Tibial artery (tissue), 4 donors: ENCODE measurements at places on chromosomes 4 and X.

DNA sequence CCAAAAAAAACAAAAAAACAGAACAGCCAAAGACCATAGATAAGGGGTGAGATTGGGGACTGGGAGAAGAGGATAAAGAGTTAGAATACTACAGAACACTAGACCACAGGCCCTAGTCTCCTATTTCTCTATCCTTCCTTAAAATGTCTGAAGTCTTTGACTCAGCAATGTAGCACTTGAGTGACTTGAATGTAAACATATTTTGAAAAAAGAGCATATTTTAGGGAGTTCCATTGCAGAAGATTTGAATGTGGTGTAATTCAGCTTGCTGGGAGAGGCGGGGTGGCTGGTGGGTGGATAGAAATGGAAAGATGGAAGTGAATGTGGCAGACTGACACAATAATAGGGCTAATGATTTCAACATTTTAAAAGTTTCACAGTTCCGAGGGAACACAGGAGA is 144.9 kb downstream of the CHIC2 start:
- no peaks in the 10 kb centered on the region for H3K4me1 ChIP-seq
- DNase-seq, result no peak
- no peak overlapping the region for H3K4me3 ChIP-seq
- H3K27ac ChIP-seq, result no peak overlapping the region

- H3K36me3 ChIP-seq, result no peaks in the 10 kb centered on the region
- no peak overlapping the region for H3K27ac ChIP-seq
- no peak for DNase-seq
- H3K4me3 ChIP-seq, result no peak overlapping the region
These were observed 826.2 kb downstream of the TECRL start for GRCh38 chr4:63583007-63583406.

GRCh38 chr4:152200511-152201333 is 335.2 kb downstream of the FBXW7 start:
- H3K4me1 ChIP-seq, result no peaks in the 10 kb centered on the region
- H3K27me3 ChIP-seq, result no peaks in the 10 kb centered on the region
- H3K27ac ChIP-seq, result no peak overlapping the region

DNA sequence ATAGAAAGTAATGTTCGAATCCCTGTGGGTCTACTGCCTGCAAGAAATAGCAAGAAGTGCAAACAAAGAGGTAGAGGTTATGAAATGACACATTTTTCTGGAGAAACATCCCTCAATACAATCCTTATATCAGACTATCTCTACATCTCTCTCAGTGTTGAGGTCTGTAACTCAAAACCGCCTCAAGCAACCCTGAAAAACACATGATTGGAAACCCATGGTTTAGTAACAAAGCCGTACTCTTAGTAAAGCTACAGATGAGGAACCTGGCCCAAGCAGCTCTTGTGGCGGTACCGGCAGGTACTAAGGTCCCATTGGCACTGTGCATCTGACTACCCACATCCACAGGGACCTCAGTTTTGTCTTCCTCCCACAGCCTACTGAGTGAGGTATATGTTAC is 53.9 kb downstream of the IRF2 start:
- peaks cover 50% of the 10 kb centered on the region for H3K36me3 ChIP-seq
- H3K4me1 ChIP-seq, result peaks cover 5% of the 10 kb centered on the region
- no peak overlapping the region for H3K4me3 ChIP-seq
- no peak for DNase-seq

- H3K4me3 ChIP-seq, result no peak overlapping the region
- DNase-seq, result no peak
- H3K27me3 ChIP-seq, result no peaks in the 10 kb centered on the region
These were observed 28.5 kb upstream of the TEX13C start for GRCh38 chrX:125291124-125291523.

GRCh38 chr4:61440321-61440720 is 240.2 kb downstream of the ADGRL3 start:
- DNase-seq, result no peak
- H3K27ac ChIP-seq, result no peak overlapping the region
- no peaks in the 10 kb centered on the region for H3K4me1 ChIP-seq
- no peaks in the 10 kb centered on the region for H3K36me3 ChIP-seq

- no peak for DNase-seq
- H3K4me1 ChIP-seq, result no peaks in the 10 kb centered on the region
- no peak overlapping the region for H3K27ac ChIP-seq
- H3K36me3 ChIP-seq, result no peaks in the 10 kb centered on the region
These were observed 92.1 kb upstream of the SFRP2 start for GRCh38 chr4:153880983-153881382.

- no peak overlapping the region for H3K27ac ChIP-seq
- no peak overlapping the region for H3K4me3 ChIP-seq
- no peaks in the 10 kb centered on the region for H3K27me3 ChIP-seq
- H3K4me1 ChIP-seq, result no peaks in the 10 kb centered on the region
These were observed 233.6 kb downstream of the EVC2 start for GRCh38 chr4:5474756-5475155.

DNA sequence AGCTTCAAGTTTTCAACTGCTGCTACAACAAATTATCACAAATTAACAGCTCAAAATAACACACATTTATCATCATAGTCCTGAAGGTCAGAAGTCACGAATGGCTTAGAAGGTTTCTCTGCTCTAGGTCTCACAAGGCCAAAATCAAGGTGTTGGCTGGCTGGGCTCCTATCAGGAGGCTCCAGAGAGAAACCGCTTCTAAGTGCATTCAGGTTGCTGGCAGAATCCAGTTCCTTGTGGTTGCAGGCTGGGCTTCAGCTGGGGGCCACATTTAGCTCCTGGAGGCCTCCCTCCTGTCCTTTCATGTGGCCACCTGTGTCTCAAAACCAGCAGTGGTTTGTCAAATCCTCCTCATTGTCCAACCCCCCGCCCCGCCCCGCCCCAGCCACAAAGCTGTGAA is 15.4 kb downstream of the MRFAP1 start:
- DNase-seq, result no peak
- no peak overlapping the region for H3K27ac ChIP-seq
- no peaks in the 10 kb centered on the region for H3K27me3 ChIP-seq
- peaks cover 10% of the 10 kb centered on the region for H3K4me1 ChIP-seq
- no peaks in the 10 kb centered on the region for H3K36me3 ChIP-seq

GRCh38 chr4:159273141-159273438 is 170.2 kb downstream of the RAPGEF2 start:
- no peak for DNase-seq
- H3K27ac ChIP-seq, result peak overlapping the region; percentile 20
- H3K36me3 ChIP-seq, result no peaks in the 10 kb centered on the region
- no peak overlapping the region for H3K4me3 ChIP-seq
- no peaks in the 10 kb centered on the region for H3K27me3 ChIP-seq

DNA sequence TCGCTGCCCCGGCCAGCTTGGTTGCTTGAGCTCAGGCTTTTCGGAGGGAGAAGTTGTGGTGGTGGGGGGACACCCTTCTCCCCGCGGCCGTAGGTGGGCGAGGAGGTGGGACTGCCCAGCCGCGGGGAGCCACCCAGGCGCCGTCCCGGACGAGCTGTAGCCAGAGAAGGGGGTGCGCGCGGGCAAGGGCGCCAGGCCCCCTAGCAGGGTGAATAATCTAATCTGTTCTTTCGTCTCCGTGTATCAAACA is 3.1 kb downstream of the MID1IP1 start:
- peak overlapping the region; percentile 81 for H3K4me3 ChIP-seq
- no peaks in the 10 kb centered on the region for H3K36me3 ChIP-seq
- H3K27ac ChIP-seq, result peak overlapping the region; percentile 96
- no peak for DNase-seq
- no peaks in the 10 kb centered on the region for H3K4me1 ChIP-seq

DNA sequence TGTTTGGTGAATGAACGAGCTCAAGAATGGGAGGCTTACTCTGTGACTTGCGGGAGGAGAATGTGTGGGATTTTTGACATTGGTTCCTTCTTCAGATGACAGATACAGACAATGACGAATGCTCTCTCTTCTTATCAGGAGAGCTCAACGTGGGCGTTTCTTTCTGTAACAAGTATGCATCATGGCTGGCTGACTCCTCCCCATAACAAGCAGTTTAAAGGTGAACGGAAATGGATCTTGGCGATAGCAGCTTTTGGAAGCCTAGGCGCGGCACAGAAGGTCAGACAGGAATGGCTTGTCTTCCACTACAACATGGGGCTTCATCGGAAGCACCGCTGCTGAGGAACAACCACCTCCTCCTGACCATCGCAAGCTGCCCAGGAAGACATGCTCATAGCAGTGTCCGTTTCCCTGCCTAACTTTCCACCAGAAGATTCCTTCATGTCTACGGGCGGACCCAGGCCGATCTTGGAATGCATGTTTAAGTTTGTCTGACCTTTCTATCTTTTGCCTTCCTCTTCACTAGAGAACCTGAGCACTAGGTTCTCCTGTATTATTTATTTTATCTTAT is 18.3 kb upstream of the ACSL1 start:
- no peak overlapping the region for H3K27ac ChIP-seq
- H3K4me3 ChIP-seq, result no peak overlapping the region
- no peak for DNase-seq
- peaks cover 5% of the 10 kb centered on the region for H3K27me3 ChIP-seq
- H3K4me1 ChIP-seq, result no peaks in the 10 kb centered on the region

DNA sequence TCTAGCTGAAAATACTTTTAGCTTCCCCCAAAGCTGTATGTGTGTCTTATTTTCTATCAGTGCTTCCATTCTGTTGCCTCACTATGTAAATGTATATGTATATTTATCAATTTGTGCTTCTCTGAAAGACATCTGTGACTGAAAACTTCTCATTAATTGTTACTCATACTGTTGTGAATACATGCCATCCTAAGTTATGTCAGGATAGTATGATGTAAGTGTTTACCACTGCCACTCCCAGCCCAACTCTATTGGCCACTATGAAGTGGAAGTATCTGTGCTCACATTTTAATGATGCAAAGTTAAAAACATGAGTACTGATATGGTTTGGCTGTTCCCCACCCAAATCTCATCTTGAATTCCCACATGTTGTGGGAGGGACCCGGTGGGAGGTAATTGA is 24.4 kb downstream of the GATB start:
- no peak overlapping the region for H3K27ac ChIP-seq
- no peaks in the 10 kb centered on the region for H3K4me1 ChIP-seq
- H3K4me3 ChIP-seq, result no peak overlapping the region
- peaks cover 14% of the 10 kb centered on the region for H3K36me3 ChIP-seq
- DNase-seq, result no peak

DNA sequence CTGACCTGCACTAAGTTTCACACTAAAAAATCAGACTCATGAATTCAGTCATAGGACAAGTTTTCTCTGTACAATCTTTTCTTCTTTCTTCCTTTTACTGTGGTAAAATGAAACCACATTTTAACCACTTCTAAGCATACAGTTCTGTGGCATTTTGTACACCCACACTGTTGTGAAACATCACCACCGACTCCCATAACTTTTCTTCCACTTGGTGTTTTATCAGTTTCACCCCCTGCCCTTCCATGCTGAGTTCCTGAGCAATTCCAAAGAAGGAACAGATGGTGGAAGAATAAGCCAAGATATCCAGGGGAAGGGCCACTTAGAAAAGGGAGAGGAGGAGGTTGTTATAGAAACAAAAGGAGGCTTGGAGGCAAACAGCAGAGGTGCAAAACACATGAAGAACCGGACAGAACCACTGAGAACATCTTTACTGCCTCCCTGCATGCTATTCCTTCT is 22.6 kb downstream of the SLC25A4 start:
- peaks cover 9% of the 10 kb centered on the region for H3K4me1 ChIP-seq
- H3K27me3 ChIP-seq, result no peaks in the 10 kb centered on the region
- H3K4me3 ChIP-seq, result no peak overlapping the region
- H3K27ac ChIP-seq, result no peak overlapping the region

DNA sequence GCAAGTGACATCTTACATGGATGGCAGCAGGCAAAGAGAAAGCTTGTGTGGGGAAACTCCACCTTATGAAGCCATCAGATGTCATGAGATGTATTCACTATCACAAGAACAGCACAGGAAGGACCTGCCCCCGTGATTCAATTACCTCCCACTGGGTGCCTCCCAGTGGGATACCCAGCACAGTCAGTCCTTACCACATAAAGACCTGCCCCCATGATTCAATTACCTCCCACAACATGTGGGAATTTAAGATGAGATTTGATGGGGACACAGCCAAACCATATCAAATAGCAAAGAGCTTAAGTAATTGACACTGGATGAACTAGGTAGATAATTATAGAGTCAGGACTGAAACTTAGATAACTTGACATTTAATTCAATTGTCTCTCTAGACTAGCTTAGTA is 85.6 kb downstream of the SLIT2 start:
- H3K4me3 ChIP-seq, result no peak overlapping the region
- H3K4me1 ChIP-seq, result no peaks in the 10 kb centered on the region
- no peaks in the 10 kb centered on the region for H3K36me3 ChIP-seq
- H3K27ac ChIP-seq, result no peak overlapping the region

GRCh38 chr4:19776021-19776459 is 475.7 kb upstream of the SLIT2 start:
- H3K4me1 ChIP-seq, result no peaks in the 10 kb centered on the region

GRCh38 chr4:158604369-158604768 is 67.3 kb downstream of the C4orf46 start:
- no peak overlapping the region for H3K27ac ChIP-seq
- H3K27me3 ChIP-seq, result no peaks in the 10 kb centered on the region
- no peak overlapping the region for H3K4me3 ChIP-seq
- DNase-seq, result no peak

- H3K4me3 ChIP-seq, result peak overlapping the region; percentile 80
- DNase-seq, result peak; percentile 33
- peak overlapping the region; percentile 95 for H3K27ac ChIP-seq
- no peaks in the 10 kb centered on the region for H3K36me3 ChIP-seq
- peaks cover 23% of the 10 kb centered on the region for H3K4me1 ChIP-seq
- no peaks in the 10 kb centered on the region for H3K27me3 ChIP-seq
These were observed 1.1 kb upstream of the RAP1GDS1 start for GRCh38 chr4:98260047-98260578.

- H3K4me3 ChIP-seq, result no peak overlapping the region
- H3K27me3 ChIP-seq, result no peaks in the 10 kb centered on the region
- H3K27ac ChIP-seq, result no peak overlapping the region
- H3K4me1 ChIP-seq, result peaks cover 18% of the 10 kb centered on the region
These were observed 110.4 kb upstream of the ATXN3L start for GRCh38 chrX:13430136-13430827.

DNA sequence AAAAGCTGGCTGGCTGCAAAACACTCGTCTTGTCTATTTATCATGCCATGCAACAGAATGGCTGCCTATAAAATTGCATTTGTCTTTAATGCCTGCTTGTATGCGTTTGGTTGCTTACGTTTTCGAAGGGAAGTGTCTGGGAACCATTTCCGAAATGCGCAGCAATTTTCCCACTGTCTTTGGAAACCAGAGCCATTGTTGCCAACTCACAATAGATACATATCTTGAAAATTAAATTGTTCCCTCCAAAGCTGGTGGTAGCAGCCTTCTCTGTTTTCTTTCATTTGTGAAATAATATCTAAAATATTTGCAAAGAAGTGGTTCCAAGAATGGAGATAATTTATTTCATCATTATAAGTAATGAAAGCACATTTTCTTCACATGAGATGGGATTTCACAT is 53.4 kb downstream of the MAMLD1 start:
- no peaks in the 10 kb centered on the region for H3K27me3 ChIP-seq
- no peaks in the 10 kb centered on the region for H3K36me3 ChIP-seq
- no peak overlapping the region for H3K4me3 ChIP-seq
- DNase-seq, result no peak
- no peak overlapping the region for H3K27ac ChIP-seq
